ENCODE measurements at places on chromosomes 11 and 22.

- no peak for DNase-seq
Measured at GRCh38 chr11:69943066-69943465, 123.8 kb upstream of the FGF3 start.

- DNase-seq: peak; percentile 59
Measured at GRCh38 chr11:10653946-10654810, 39.4 kb downstream of the IRAG1 start.

- DNase-seq: no peak
Measured at GRCh38 chr22:30790366-30790765, 95.7 kb downstream of the OSBP2 start.

GRCh38 chr11:22065472-22065871 is 127.4 kb upstream of the ANO5 start:
- DNase-seq: no peak

DNA sequence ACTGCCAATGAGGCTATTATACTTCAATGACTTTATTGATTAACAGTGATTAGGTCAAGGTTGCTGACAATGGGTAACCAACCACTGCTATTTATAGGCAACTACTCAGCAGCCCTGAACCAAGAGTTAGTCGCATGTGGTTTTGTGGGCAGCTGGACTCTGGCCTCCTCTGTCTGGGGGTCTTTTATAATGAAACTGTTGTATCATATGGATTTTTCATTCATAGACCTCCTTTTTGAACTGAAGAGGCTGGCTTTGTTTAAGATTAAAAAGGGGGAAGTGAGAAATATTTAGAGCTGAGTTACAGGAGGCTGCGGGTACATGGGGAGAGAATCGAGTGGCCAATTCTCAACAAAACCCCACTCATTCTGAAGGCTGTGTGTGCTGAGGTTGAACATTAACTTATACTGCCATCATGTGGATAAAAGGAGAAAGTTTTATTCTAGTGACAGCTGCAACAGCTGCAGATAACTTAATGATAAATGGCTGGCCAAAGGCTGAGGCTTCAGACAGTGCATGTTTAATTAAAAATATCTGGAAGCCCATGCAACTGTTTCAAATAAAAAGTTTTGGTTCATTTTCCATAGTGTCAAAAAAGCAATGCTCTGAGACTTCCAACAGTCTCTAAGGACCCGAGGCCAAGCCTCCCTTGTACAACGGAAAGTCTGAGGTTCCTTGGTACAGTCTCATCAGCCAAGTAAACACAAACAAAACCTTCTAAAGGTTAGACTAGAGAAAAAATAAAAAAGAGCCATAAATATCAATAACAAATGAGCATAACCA is 682.6 kb downstream of the KCNA4 start:
- peak; percentile 65 for DNase-seq

DNA sequence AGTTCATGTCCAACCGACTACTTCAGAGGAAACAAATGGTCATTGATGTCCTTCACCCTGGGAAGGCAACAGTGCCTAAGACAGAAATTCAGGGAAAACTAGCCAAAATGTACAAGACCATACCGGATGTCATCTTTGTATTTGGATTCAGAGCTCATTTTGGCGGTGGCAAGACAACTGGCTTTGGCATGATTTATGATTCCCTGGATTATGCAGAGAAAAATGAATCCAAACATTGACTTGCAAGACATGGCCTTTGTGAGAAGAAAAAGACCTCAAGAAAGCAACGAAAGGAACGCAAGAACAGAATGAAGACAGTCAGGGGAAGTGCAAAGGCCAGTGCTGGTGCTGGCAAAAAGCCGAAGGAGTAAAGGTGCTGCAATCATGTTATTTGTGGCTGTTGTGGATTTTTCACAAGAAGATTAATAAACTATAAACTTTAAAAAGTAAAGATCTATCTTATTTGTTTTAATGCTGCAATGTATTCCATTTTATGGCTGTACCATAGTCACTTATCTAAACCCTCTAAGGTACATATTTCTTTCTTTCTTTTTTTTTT is 20.1 kb upstream of the HIPK3 start:
- DNase-seq: no peak

DNA sequence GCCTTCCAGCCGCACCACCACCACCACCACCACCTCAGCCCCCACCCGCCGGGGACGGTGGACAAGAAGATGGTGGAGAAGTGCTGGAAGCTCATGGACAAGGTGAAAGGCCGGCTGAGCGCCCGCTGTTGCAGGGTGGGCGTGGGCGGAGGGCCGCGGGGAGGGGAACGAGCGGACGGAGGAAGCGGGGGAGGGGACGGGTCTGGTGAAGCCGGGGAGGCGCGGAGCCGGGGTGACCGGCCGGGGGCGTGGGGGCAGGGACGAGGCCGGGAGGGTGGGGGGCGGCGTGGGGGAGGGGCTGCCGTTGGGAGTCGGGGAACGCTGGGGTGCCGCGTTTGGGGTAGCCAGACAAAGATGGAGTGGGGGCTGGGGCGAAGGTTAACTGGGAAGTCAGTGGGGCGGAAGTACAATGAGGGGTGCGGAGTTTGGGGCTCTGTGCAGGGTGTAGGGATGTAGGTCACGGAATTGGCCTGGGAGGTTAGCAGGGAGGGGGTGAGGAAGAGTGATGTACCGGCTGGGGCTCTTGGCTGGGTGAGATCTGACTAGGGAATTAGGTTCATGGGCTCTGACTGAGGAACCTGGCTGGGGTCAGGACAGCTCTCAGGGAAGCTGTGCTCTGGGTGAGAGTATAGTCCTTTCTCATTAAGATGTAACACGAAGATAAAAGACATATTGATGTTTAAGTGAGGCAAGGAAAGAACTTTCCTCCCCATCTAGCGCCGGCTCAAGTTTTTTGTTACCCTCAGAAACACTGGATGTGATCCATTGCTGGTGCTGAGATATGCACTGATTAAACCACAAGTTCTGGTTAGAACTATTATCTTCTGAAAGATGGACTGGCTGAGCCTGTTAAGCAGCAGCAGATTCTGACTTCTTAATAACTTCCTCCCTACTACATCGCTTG is 624 bp downstream of the CBL start:
- peak; percentile 41 for DNase-seq

DNA sequence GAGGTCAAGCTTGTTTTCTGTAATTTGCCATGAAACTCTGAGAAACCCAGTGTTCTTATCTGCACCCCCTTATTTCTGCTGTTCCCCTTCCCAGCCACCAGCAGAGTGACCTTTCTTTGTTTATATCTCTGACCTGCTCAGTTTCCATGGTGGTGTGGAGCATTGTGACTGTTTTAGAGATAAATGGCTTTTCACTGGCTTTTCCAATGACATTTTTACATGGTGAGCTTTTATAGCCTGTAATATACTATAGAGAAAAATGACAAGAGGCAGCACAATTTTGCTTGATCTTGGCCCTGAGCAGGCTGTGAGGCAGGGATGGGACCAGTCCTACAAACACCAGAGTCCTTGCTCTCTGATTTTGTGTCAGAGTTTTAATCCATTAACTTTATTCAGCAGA is 233.9 kb downstream of the FAT3 start:
- no peak for DNase-seq

GRCh38 chr22:23098718-23099530 is 28.6 kb downstream of the GNAZ start:
- no peak for DNase-seq
